ENCODE measurements at places on chromosomes 7 and 10.

DNA sequence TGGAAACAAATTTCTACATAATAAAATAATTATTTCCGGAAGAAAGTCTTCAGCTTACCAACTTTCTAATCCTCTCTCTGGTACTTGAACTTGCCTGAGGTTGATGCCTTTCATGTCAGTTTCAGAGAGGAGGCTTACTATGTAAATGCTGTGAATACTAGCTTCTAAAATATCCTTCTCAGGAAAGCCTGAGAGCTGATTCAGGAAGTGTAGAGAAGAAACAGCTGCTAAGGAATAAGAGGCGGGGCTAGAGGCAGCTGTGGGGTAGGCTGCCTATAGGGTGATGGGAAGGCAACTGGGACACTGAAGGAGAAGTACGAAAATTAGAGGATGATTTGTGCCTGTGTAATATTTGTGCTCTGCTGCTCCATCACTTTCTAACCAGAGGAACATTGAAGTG, 69.3 kb downstream of the AVL9 start:
- peak; percentile 19 for DNase-seq

DNA sequence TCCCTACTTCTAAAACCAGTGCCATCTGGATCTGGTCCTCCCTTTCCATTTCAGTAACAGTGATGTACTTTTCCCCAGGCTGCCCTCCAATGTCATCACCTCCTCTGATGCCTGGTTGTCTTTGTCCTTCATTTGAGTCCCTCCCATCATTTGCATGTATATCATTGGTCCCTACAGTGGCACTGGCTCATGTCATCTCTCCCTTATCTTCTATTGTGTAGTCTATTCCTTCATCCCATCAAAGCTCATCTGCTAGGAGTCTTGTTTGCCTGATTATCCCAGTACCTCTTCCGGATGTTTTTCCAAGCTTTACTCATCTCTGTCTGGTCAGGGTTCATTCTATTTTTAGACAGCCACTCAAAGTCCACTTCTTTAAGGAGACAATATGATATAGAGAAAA, 292.9 kb upstream of the BMPER start:
- DNase-seq = no peak

DNA sequence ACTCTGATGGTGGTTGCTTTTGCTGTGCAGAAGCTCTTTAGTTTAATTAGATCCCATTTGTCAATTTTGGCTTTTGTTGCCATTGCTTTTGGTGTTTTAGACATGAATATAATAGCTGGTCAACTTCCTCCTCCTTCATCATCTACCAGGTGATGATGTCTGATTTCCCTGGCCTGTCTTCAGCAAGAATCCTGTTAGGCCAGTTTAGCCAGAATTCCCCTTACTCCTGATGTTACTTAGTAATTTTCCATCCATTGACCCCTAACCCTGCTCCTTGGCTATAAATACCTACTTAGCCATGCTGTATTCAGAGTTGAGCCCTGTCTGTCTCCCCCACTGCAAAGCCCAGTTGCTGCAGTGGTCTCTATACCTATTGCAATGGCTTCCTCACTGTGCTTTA, 91.4 kb downstream of the ZNF777 start:
- no peak for DNase-seq

- no peak for DNase-seq
These were observed 38.4 kb upstream of the IKZF1 start for GRCh38 chr7:50265968-50266634.

DNA sequence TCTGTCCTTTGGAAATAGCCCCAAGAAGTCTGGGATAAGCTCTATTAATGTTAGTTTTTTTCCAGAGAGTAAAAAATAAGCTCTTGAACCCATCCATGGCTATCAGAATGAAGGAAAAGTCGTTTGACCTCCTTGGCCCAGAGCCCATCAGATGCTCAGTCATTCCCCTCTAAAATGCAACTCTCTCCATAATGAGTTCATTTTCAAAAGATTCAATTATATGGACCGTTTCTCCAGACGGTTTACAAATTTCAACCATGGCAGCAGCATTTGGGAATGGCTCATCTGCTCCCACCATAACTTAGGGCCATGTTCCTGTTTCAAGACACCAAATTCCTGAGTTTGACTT, 220.0 kb downstream of the PTPRN2 start:
- DNase-seq = no peak

GRCh38 chr7:17940951-17941431, 697 bp upstream of the SNX13 start:
- DNase-seq = no peak

GRCh38 chr7:91330866-91331265, 66.6 kb downstream of the FZD1 start:
- no peak for DNase-seq

GRCh38 chr10:127254276-127254675, 57.9 kb upstream of the INSYN2A start:
- DNase-seq = no peak

GRCh38 chr7:159007364-159007995, 137.2 kb downstream of the VIPR2 start:
- no peak for DNase-seq

GRCh38 chr10:97224483-97225435, 39.0 kb upstream of the SLIT1 start:
- no peak for DNase-seq

DNA sequence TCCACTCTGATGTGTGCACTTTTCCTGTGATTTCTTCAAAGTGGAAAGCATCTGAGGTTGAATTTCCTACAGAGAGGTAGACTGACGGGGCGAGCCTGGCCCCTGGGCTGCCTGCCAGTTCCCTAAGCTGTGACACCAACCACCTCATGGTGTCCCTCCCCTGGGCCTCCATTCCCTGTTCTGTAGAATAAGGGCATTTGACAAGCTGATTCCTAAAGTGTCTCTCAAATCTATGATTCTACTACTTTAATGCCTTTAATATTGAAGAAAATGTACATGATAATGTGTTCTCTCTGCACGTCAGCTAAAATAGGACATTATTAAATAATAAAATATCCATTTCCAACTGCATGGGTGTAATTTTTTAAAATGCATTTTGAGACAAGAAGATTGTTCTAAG, 105.1 kb downstream of the SEC61G start:
- DNase-seq = no peak

DNA sequence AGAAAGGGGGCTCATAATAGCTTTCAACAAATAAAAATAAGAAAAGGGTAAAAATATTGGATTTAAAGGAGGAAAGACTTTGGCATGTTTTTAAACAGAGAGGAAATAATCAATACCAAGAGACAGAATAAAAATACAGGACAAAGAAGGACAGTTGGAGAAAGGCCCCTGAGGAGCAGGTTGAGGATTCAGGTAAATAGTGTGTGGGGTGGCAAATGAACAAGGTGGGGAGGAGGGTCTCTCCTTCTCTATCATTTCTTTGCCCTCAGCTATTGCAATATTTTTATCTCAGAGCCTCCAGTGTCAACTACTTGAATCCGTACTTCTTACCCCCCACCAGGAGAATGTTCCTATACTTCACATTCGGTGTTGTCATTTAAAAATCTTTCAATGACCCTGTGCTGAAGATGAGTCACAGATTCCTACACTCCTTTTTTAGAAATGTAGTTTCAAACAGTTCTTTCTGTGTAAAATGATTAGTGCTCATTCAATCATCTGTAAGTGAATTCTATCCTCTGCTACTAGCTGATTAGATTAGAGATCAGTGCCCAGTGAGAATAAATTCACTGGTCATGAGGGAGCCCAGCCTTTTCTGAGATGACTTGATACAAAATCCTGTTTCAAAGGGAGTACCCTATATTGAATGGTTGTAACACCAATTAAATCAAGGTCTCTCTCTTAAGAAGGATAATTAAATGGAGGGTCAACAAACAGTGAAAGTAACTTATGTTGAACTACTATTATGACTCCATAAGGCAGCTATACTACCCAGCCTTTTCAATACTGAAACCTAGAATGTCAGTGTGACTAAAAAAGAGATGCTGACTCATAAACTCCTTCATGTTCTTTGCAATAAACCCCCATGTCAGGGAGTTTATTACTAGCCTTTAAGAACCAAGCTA, 50.4 kb upstream of the WNT16 start:
- peak; percentile 24 for DNase-seq

DNA sequence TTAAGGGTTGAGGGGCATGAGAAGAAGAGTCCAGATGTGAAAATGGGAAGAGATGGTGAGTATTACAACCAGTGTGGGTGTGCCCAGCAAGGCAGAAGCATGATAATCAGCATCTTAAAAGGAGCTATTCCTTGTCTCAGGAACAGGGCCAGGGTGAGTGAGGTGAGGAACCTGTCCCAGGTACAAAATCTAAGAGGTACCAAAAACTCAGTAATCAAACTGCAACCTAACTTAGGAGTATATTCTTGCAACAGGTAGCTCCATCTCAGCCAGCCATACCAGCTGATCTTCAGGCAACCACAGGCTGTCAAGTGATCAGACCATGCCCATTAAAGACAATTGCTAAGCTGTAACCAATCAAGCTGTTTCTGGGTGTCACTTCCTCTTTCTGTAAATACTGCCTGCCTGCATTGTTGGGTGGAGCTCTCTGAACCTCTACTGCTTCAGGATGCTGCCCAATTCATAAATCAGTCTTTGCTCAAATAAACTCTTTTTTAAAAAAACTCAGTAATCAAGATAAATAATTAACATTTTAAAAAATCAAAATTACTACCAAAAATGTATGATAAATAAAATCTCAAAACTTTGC, 7.4 kb downstream of the KEL start:
- DNase-seq = no peak

GRCh38 chr7:92873776-92874175, 37.4 kb upstream of the CDK6 start:
- DNase-seq = no peak

- DNase-seq = no peak
These were observed 307.1 kb downstream of the ANKRD7 start for GRCh38 chr7:118531566-118531965.

GRCh38 chr10:91980319-91980718, 56.7 kb downstream of the BTAF1 start:
- DNase-seq = no peak

DNA sequence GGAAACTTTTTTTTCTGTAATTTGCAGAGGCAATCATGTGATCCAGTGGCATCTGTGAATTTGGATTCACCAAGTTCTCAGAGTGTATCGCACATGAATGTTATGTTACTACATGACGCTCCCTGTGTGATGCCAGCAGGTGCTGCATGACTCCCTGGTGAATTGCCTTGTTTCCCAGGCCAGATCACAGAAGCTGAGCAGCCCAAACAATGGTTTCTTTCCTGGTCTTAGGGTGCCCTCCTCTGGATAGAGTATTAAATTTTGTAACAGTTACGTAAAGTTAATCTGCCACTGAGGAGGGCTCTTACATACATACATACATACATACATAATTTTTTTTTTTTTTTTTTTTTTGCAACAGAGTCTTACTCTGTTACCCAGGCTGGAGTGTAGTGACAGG, 3.6 kb downstream of the ZSCAN21 start:
- peak; percentile 84 for DNase-seq

DNA sequence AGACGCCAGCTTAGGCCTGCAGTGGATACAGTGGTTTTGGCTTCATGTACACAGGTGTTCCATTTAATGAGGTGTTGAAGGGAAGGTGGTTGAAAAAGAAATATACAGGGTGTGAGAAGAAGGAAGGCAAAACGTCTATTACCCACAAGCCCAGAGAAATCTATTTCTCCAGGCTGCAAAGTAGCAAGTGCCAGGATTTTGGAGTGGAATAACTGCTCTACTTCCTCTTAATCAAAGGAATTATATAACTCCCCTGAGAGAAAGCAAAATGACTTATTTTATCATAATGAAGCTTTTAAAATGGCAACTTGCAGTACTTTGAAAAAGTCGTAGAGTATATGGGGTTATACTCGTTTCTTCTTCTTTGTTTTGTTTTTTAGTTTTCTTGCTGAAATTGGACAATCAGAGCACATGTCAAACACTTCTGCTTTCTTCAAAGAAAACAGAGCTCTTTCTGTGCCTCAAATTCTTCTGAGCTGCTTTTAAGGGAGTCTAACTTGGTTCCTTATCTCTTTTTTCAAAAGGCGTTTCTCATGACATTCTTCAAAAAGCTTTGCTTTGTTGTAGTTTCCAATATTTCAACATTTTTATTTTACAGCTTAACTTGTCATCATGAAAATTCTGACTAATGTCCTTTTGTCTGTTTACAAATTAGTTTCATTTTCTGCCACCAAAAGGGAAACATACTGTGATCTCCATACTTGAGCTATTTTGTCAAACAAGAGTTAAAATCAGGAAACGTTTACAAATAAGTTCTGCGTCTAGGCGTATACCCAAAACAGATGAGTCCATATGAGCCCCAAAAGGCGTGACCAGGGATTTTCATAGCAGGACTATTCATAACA, 289.7 kb downstream of the FRMD4A start:
- no peak for DNase-seq

- DNase-seq = no peak
These were observed 191.4 kb downstream of the FAM107B start for GRCh38 chr10:14583252-14583651.

- DNase-seq = no peak
These were observed 64.2 kb downstream of the ARMC3 start for GRCh38 chr10:22992075-22992474.

- no peak for DNase-seq
These were observed 350.0 kb upstream of the AKR1E2 start for GRCh38 chr10:4475827-4476490.

DNA sequence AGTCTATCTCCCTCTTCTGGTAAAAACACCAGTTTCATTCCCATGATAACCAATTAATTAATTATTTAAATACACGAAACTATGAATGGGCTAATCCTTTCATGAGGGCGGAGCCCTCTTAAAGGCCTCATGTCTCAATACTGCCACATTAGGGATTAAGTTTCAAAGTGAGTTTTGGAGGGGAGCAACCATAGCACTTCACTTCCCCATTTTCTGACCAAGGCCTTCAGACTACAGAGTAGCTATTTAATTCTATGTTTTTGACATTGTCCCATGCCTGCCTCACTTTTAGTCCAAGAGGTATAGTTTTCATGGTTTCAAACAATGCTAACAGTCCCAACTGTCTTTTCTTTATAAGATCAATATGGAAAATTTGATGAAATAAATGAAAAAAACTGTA, 618.6 kb downstream of the ZWINT start:
- no peak for DNase-seq

DNA sequence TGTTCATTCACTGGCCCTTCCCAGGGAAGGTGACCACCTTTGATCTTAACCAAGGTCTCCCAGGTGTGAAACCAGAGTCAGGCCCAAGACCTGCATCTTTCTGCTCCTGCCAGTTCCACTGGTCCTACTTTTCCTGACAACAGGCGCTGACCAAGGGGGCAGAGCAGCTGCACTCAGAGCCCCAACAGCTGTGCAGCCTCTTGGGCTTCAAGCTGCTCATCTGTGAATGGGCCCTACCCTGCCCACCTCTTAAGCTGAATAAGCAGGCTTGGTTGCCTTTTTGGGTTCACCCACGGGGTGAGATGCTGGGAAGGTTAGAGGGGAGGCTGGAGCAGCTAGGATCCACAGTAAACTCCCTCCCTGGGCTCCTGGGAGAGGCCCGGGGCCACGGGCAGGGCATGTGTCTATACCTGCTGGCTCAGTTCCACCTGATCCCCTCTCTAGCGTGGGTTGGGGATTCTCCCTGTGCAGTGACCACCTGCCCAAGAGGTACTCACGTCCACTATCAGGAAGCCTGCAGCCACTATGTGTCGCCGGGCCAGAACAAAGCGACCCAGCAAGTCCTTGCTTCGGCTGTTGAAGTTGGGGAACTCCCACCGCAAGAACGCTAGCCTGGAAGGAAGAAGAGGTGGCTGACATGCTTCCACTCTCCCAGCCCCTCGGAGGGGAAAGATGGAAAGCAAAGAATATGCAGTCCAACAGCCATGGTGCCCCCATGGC, 10.6 kb downstream of the TBRG4 start:
- DNase-seq = no peak
